ENCODE measurements at places on chromosomes 5 and 9.

GRCh38 chr9:132141948-132142594 is 19.8 kb upstream of the NTNG2 start:
- no peak for DNase-seq

- no peak for DNase-seq
Measured at GRCh38 chr9:136080716-136081112, 14.4 kb downstream of the NACC2 start.

- no peak for DNase-seq
Measured at GRCh38 chr5:53779541-53779981, 219.1 kb downstream of the NDUFS4 start.

DNA sequence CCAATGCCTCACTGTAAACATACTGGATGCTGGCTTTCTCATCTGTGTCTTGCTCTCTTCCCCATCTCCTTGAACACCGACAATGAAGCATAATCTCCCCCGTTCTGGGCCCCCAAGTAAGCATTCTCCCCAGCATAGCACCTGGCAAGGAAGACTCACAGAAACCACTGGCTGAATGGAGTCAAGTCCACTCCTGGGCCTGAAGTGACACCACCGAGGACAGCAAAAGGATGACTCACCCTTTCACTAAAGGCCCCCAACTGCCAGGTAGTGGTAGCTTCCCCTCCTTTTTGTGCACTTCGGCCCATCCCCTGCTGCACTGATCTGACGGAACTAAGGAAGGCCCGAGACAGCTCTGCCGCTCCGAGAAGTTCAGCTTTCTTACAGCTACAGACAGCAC is 9.4 kb downstream of the VDAC1 start:
- DNase-seq = no peak

GRCh38 chr9:127898433-127899127 is 823 bp downstream of the ST6GALNAC6 start:
- no peak for DNase-seq

GRCh38 chr5:171310212-171310818 is 1.3 kb downstream of the TLX3 start:
- DNase-seq = no peak

GRCh38 chr9:127897193-127897692 is 2.2 kb downstream of the ST6GALNAC6 start:
- no peak for DNase-seq

GRCh38 chr5:71946343-71947030 is 160.8 kb upstream of the MAP1B start:
- DNase-seq = no peak

DNA sequence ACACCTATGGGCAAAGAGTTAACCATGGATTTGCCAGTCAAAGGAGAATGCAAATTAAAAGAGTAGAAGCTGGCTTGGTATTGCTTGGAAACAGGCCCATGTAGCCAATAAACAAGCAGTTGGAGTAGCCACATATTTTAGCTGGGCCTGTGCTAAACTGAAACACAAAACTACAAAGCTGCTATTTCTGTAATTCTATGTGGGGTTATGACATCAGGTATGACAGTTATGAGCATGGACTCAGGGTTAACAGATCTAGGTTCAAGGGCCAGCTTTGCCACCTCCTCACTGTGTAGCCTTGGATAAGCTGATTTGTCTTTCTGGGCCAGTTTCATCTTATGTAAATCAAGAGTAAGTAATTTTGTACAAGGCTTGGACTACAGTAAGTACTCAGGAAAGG is 142.7 kb downstream of the PIP5K1B start:
- DNase-seq = no peak

- DNase-seq = no peak
Measured at GRCh38 chr5:138068742-138069600, 14.9 kb upstream of the WNT8A start.

DNA sequence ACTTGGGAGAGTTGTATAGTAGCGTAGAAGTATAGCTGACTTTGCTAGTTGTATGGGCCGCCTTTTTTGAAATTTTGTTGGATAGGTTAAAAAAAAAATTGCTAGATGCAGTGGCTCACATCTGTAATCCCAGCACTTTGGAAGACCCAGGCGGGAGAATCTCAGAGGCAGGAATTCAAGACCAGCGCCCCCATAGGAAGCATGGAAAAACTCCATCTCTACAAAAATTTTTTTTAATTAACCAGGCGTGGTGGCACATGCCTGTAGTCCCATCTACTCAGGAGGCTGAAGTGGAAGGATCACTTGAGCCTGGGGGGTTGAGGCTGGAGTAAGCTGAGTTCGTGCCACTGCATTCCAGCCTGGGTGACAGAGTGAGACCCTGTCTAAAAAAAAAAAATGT is 59.2 kb downstream of the SMC5 start:
- no peak for DNase-seq

GRCh38 chr9:26346942-26347477 is 545.6 kb downstream of the CAAP1 start:
- no peak for DNase-seq

GRCh38 chr5:175582697-175583096 is 75.2 kb upstream of the HRH2 start:
- DNase-seq = no peak

- no peak for DNase-seq
Measured at GRCh38 chr5:3417376-3417943, 178.2 kb upstream of the IRX1 start.

- DNase-seq = no peak
Measured at GRCh38 chr9:93488244-93488643, 34.9 kb upstream of the FAM120AOS start.

DNA sequence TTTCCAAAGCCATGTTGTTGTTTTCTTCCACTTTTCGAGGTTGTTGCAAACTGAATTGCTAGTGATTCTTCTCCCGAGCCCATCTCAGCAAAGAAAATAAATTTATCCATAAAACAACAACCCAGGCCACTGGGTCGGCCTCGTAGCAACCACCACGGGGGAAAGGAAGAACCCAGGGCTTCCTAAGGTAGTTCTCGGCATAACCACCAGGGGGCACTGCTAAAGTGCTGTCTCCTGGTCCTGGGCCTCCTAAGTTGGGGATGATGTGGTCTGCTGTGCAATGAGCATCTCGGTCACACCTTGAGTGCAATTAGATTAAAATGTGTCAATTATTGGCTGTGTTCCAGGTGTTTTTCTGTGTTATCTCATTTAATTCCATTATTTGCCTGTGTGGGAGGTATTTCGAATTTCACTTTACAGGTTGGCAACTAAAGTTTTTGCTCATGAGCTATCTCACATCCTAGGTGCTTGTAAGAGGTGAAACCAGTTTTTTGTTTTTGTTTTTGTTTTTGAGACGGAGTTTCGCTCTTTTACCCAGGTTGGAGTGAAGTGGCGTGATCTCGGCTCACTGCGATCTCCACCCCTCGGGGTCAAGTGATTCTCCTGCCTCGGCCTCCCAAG is 102.8 kb upstream of the DAP start:
- DNase-seq = no peak

- DNase-seq = no peak
Measured at GRCh38 chr5:37915097-37915736, 75.4 kb upstream of the GDNF start.

DNA sequence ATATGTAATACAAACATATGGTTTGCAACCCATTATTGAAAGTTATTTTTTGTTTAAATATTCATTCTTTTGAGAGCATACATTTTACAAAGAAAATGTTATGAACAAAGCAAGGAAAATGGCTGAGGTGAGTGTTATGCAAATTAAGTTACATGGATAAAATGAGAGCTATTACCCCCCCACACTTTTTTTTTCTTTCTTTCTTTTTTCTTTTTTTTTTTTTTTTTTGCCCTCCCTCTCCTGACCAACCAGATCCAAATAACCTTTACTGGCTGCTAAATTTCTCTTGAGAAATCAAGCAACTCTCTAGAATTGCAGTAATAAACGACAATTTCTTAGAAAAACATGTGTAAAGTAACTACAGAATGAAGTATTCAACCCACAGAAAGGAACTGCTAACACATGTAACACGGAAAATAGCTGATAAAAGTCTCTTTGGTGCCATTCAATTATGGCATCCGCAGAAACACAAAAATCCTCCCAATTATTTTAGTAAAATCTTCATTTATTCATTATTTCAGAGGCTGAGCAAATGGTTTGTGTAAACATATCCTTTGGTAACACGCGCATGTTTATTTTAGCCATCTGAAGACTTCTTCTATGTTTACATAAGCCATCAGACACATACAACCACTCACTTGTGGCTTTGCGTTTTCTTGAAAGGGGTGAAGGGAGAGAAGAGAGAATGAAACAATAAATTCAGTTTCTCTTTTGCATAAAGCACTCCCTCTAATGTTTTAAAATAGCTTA is 216.1 kb downstream of the NFIB start:
- DNase-seq = no peak

DNA sequence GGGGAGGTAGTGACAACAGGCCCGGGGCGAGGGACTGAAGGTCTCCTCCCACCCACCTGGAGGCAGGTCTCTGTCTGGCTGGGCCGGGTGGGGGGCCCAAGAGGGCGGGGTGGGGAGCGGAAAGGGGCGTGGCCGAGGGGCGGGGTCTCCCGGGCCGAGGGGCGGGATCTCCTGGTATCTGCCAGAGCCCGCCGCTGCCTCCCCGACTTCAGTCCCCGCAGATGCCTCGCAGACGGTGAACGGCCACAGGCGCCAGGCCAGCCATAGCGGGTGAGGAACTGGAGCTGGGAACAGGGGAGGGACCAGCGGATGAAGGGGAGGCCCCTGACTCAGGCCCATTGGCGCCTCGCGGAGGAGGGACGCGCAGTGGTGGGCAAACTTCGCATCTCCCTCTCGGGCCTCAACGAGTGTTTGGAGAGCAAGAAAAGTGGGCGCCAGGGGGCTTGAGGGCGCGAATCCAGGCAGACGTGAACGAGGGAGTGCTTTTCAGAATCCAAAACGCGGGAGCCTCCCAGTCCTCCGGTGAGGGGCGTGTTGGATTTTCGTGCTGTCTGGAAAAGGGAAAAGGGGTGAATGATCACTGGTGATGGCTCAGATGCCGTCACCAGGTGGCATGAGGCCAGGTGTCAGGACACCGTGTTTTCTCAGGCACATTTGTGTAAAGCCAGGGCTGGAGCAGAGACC is at the start of gene ADGRD2:
Gene ADGRD2, plus strand, starts transcription at position 211 of the 684 bp plus-strand sequence. CDS start 1,216 bp downstream, outside the sequence.
- DNase-seq = no peak

- DNase-seq = no peak
Measured at GRCh38 chr9:119375892-119376291, 6.7 kb upstream of the BRINP1 start.

DNA sequence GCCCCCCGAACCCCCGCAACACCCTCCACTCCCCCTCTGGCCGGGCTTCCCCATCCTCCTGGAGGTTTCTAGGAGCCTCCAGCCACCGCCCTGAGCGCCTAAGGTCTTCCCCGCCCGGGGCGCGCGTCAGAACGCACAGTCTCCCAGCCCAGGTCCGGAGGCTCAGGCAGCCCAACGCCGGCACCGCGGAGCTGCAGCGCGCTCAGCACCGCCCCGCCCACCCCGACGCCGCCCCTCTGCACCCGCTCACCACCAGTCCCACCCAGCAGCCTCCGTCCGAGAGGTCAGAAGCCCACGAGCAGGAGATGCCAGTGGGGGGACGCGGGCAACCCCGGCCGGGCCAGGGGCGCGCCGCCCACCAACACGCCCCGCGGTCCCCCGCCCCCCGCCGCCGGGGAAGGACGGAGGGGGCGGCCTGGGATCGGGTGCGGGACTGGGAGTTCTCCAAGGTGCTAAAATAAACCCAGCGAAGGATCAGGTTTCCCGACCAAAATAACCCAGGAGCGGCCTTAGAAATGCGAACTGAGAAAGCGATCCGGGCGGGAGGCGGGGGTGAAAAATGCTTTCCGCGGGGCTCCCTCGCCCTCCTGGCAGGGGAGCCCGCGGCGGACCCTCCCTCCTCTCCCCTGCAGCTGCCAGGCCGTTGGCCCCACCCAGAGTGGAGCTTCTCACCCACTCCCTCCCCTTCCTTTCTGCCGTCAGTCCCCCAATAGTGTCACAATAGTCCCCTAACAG is 6.5 kb upstream of the FAM78A start:
- no peak for DNase-seq

DNA sequence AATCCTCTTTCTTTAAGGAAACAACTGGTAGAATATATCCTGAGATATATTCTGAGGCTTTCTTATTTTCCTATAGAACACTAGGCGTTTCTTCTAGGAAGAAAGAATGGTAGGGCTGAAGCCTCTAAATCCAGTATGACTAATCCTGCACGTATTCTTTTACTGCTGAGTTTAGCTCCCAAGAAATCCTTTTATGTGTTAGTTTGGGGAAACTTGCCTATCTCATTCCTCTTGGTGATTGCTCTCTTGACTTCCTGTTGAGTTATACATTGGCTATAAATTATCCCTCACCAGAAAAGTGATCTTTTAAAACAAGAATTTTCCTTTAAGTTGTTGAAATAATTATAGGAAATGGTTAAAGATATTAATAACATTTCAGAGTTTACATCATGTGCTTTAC is 422.9 kb downstream of the TMEM161B start:
- no peak for DNase-seq

GRCh38 chr5:108818613-108819272 is 71.0 kb downstream of the FER start:
- no peak for DNase-seq

DNA sequence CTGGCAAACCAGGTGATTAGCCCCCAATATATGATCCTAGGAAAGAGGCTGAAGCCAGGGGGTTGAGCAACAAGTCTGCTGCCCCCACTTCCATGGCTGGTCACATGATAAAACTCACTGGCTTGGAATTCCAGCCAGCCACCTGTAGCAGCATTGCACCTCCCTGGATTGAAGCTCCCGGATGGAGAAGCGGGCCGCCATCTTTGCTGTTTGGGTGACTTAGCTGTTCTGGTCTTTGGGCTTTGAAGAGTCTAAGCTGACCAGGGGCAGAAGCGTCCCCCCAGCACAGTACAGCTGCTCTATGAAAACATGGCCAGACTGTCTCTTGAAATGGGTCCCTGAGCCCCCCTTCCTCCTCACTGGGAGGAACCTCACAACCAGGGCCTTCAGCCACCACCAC is 610.2 kb downstream of the ANXA1 start:
- no peak for DNase-seq

- DNase-seq = no peak
Measured at GRCh38 chr9:124764774-124765438, 6.2 kb downstream of the NR6A1 start.

DNA sequence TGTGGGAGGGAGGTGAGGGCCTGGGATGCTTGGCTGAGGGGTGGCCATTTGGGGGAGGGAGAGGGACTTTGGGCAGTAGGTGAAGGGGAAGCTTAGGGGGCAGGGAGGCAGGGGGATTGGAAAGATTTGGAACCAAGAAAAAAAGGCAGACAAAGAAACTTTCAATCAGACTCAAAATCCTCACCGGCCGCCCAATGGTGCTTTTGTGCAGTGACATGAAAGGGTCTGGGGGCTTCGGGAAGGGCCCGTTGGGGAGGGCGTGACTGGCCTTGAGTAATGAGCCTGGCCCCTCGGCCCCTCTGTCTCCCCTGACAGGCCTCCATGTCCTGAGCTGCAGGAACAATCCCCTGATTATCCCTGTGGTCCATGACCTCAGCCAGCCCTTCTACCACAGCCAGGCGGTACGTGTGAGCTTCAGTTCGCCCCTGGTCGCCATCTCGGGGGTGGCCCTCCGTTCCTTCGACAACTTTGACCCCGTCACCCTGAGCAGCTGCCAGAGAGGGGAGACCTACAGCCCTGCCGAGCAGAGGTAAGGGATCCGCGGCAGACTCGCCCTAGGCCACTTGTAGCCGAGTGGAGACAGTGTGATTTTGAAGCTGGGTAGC is 181.1 kb downstream of the PAPPA start:
- DNase-seq = no peak

- no peak for DNase-seq
Measured at GRCh38 chr5:56350597-56351170, 117.6 kb upstream of the ANKRD55 start.

GRCh38 chr9:78697618-78698017 is 400.7 kb downstream of the PSAT1 start:
- DNase-seq = no peak

Measured in NCI-H2081 treated with DMSO at 0.1 percent for 48 hours (cell line).